Epithelial cell of umbilical artery (primary cell): ENCODE measurements at places on chromosomes 12 and 14. TPM values are rescaled to one million over a fixed set of nuclear protein-coding genes. Genes with fewer than 3 reads are reported as not detected.

Gene KRT4
- not detected in 2 replicates for total RNA-seq

Gene SLC8A3
- total RNA-seq, result under 0.01 and 0.15 TPM in 2 replicates

Gene KRT82
- total RNA-seq, result not detected in 2 replicates

Gene CSAD
- 2.6 and 4.6 TPM in 2 replicates for total RNA-seq

Gene BDKRB2
- 0.76 and 0.97 TPM in 2 replicates for total RNA-seq

Gene PKP2
- total RNA-seq, result 5.5 and 16.0 TPM in 2 replicates

Gene CLEC1A
- total RNA-seq, result 18.7 and 24.4 TPM in 2 replicates

Gene KRT1
- total RNA-seq, result not detected in 2 replicates

Gene KRT2
- total RNA-seq, result not detected in 2 replicates

Gene ZC3H10
- 4.5 and 6.5 TPM in 2 replicates for total RNA-seq

Gene MUCL1
- not detected in 2 replicates for total RNA-seq

Gene TMPRSS12
- not detected in 2 replicates for total RNA-seq

Gene BORCS5
- 8.4 and 9.7 TPM in 2 replicates for total RNA-seq

Gene NUP107
- total RNA-seq, result 72.4 and 91.5 TPM in 2 replicates

Gene PTPN6
- total RNA-seq, result under 0.01 and 0.15 TPM in 2 replicates

Gene IL26
- not detected in 2 replicates for total RNA-seq

Gene VRTN
- not detected in 2 replicates for total RNA-seq

Gene HCAR2
- not detected in 2 replicates for total RNA-seq

Gene CIROP
- total RNA-seq, result not detected in 2 replicates

Gene PRICKLE1
- 3.6 and 6.1 TPM in 2 replicates for total RNA-seq

Gene ANKRD33
- 0.15 and 0.32 TPM in 2 replicates for total RNA-seq

Gene RNF212B
- not detected in 2 replicates for total RNA-seq

Gene ACSM4
- not detected in 2 replicates for total RNA-seq

Gene RTL1
- total RNA-seq, result not detected in 2 replicates

Gene BRAP
- 16.2 and 17.0 TPM in 2 replicates for total RNA-seq

Gene SPTLC2
- total RNA-seq, result 49.4 and 93.5 TPM in 2 replicates

Gene GAS2L3
- total RNA-seq, result 21.4 and 28.3 TPM in 2 replicates

Gene KCNMB4
- total RNA-seq, result 3.9 and 4.0 TPM in 2 replicates

Gene SLC48A1
- 9.4 and 12.8 TPM in 2 replicates for total RNA-seq
